ENCODE measurements at places on chromosomes 4 and X.

DNA sequence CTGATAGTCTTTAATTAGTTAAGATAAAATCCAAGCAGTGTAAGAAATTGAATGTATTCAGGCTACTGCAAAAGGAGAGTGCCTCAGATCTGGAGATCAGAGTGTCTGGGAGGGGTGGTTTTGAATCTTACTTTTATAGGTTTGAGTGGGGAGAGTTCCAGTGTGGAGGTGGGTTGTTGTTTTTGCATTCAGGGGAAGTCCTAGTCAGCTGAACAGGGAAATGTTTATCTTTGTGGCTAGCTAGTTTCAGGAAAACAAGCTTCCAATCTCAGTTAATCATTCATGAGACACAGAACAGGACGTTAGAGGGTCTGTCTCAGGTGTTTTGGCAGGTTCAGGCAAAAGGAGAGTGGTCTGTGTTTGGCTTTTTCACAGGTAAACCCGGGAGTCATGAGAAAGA lies 26.0 kb downstream of the ZNF81 start:
- no peak for DNase-seq

DNA sequence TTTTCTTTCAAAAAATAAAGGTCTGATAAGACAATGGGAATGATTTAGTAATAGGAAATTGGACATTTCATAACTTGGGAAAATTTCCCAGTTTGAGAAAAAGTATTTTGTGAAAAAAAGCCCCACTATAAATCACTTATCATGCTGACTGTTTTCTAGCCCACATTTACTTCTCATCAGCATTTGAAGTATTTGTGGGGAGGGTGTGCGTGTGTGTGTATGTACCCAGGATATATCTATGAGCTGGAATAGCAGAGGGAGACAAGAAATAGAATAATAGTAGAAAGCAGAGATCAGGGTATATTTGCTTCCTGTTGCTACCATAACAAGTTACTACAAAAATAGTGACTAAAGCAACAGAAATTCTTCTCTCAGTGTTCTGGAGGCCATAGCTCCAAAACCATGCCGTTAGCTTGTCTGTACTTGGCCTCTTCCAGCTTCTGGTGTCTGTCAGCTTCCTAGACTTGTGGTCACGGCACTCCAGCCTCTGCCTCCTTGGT lies 139.8 kb downstream of the PTTG2 start:
- DNase-seq, result no peak

DNA sequence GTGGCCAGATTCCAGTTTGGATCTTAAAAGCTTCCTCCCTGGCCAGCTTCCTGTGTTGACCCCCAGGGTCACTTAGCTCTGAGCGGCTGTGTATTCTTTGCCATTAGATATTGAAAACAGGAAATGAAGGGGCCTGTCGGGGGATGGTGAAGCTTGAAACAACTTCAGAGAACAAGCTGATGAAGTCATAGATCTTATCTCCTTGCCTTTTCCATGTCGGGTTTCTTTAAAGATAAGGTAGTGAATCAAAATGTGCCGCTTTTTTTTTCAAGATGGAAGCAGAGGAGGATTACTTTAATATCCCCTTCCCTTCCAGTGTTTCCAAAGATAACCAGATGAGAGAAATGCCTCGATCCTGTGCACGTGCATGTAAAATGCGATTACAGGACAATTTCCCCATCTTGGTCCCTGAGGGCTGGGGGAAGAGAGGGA lies 508.5 kb downstream of the MID1IP1 start:
- peak; percentile 42 for DNase-seq

- no peak for DNase-seq
Measured at GRCh38 chr4:82948647-82949204, 48.2 kb downstream of the THAP9 start.

DNA sequence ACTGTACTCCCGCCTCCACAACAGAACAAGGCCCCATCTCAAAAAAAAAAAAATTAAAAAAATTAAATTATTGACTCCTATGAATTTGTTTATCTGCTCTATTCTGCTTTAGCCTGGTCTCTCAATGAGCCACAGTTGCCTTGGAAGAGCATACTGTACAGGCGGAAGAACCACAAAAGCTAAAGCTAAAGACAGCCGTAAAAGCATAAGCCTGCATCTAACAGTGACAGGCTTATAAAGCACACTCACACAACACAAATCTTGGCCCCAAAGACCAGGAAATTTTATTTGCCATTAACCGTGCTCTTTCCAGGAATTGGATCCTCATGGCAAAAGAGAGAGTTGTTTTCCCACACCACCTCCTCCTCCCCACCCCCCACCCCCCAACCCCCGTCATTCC lies 53.5 kb upstream of the KLF3 start:
- no peak for DNase-seq

GRCh38 chr4:51895158-51895557 lies 52.2 kb downstream of the DCUN1D4 start:
- DNase-seq, result no peak

DNA sequence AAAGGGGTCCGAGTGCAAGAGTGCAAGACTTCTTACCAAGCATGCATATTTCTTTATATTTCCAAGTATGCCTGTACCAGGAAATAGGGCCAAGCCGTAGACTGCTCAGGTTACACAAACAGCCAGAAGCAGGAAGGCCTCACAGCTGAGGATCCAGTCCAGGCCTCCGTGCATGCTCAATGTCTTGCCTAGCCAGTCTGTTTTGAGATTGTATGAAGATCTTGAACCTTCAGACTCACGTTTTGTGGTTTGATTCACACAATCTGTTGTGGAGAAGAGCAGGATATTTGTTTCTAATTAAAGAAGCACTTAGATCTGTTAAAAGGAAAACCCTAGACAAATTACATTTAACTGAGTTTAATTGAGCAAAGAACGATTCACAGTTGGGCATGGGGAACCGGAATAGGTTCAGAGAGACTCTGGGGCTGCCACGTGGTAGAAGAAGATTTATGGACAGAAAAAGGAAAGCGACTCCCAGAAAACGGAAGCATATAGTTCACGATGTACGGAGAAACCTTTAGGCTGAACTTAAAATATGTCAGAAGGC lies 1.2 kb downstream of the MGST2 start:
- DNase-seq, result no peak

DNA sequence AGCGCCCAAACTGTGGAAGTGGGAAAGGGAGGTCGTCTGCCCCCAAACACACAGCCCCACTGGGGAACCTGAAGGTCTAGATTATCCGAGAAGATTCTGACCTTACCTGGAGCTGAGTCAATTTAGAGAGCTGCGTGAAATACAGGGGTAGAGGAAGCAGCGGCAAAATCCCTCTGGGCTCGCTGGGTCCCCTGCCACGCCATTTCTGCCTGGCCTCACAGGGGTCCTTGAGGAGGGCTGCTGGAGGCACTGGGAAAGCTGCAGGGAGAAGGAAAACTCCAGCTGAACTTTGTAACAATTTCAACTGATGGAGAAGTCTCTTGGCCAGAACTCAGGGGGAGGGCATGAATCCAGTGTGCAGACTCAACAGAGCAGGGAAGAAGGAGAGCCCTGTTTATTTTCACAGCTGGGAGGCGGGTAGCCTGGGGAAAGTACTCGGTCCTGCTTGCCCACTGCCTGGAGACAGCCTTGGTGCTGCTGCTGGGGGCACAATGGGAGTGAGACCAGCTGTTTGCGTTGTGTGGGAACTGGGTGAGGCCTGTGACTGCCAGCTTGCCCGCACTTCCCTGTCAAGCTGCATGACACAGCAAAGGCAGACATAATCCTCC lies 93.2 kb upstream of the MAPK10 start:
- DNase-seq, result no peak

- DNase-seq, result no peak
Measured at GRCh38 chr4:80266253-80266901, at the start of gene FGF5. FGF5 (plus strand) TSS chr4:80266664; CDS start chr4:80266825, 161 bp downstream.

- no peak for DNase-seq
Measured at GRCh38 chr4:112881842-112882241, 167.6 kb upstream of the ANK2 start.

- DNase-seq, result no peak
Measured at GRCh38 chr4:155529272-155529671, 137.4 kb upstream of the GUCY1A1 start.

DNA sequence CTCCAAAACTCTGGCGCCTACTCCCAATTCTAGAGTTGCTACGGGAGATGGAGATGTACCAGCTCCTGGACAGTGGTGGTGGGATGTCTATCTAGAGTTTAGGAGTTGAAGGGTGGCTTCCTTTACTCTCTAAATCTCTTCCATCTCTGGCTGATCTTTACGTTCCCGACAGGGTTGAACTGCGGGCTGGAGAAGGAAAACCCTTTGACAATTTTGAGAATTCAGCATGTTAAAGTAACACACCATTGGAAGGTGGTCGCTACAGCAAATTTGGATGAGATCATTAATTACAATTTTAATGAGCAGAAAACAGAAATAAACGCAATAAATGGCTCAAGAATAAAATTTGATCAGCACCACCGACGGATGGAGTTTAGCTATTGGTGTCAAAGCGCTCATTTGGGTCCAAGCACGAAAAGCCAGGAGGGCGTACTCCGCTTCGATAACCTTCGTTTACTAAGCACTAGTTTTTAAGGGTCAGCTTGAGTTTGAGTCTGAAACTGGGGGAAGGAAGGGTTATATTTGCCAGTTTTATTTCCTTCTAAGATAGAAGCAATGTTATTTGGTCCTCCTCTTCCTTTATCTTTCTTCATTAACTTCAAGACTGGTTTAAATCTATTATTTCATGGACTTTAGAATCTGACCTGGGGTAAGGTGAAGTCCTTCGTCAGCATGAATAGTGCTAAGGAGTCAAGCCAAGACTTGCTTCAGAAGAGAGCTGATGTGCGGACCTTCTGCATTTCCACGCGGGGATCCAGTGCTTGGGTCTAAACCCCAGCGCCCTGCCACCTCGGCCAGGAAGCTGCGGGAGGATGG lies 1.5 kb upstream of the NKX6-1 start:
- DNase-seq, result no peak

DNA sequence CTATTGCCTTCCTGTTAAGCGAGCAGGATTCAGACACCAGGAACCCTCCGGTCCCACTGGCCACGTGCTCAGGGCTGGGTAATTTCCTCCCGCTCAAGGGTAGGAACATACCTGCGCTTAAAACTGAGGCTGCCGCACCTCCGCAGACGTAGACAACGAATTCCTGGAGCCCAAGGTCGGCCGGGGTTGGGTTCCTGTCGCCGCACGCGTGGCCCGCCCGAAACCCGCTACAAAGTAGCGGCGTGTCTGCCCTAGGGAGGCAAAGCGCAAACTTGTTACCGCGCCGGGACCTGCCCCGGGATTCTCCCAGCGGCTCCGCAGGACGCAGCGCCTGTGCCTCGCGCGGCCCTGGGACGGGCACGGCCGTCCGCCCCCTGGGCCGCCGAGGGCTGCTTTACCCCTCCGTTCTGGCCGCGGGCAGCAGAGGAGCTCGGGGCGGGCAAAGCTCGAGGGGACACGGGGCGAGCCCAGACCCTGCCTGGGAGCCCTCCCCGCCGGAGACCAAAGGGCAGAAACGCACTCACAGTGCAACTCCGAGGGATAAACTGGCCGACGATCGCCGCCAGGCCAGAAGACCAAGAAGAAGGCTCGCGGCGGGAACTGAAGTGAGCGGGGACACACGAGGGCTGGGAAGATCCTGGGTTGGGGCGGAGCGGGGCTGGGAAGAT lies at the start of gene ERVMER34-1:
Gene ERVMER34-1 (minus strand): TSS at position 607 of the 668 bp plus-strand sequence. CDS start 5,905 bp downstream, outside the sequence.
- DNase-seq, result peak; percentile 4

DNA sequence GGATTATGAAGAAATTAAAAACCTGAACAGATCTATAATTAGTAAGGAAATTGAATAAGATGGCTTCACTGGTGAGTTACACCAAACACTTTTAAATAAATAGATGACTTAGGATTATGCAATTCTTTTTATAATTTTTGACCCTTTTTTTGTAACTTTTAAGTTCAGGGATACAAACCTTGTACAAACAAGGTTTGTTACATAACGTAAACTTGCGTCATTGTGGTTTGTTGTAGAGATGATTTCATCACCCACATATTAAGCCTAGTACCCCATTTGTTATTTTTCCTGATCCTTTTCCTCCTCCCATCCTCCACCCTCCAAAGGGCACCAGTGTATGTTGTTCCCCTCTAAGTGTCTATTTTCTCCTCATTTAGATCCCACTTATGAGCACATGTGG lies 75.7 kb downstream of the CPEB2 start:
- no peak for DNase-seq

DNA sequence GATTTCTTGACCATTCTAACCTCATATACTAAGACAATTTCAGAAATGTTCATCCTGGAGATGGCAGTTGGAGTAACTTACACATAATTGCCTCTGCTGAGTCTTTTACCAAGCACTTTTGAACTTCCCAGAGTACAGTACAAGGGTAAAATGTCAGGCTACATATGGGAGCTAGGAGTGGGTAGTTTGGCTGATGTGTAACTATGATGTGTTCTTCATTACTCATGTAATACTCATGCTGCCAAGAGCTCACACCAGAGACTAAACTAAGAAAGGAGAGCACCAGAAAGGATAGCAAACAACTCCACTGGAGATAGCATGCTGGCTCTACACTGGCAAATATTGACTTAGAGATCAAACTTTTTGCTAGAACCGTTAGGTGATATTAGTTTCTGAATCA lies 194.0 kb downstream of the PDGFRA start:
- DNase-seq, result no peak

GRCh38 chrX:2819345-2820135 lies 9.2 kb upstream of the GYG2 start:
- no peak for DNase-seq

- DNase-seq, result no peak
Measured at GRCh38 chr4:170089668-170090351, at the start of gene AADAT. AADAT (minus strand) TSS chr4:170089956; CDS start chr4:170089690, 266 bp downstream.

DNA sequence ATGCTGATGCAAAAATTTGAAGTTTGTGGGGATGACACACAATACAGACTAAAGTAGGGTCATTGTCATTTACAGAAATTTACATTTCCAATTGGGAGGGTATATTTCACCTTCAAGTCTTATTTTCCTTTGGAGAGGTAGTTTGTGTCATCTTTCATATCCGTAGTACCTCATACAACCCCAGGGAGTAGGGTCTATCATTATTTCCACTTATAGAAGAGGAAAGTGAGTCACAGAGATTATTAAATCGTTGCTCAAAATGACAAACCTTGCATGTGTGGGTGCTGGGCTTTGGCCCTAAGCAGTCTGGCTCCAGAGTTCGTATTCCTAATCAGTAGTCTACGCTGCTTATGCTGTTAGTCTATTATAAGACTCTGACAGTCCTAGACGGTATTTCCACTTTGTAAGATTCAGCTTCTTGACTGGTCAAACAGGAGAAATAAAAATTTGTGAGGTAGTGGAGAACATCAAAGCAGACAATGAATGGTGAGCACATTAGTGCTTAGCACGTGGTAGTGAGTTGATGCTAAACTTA lies 516.5 kb downstream of the PCDH7 start:
- DNase-seq, result no peak

DNA sequence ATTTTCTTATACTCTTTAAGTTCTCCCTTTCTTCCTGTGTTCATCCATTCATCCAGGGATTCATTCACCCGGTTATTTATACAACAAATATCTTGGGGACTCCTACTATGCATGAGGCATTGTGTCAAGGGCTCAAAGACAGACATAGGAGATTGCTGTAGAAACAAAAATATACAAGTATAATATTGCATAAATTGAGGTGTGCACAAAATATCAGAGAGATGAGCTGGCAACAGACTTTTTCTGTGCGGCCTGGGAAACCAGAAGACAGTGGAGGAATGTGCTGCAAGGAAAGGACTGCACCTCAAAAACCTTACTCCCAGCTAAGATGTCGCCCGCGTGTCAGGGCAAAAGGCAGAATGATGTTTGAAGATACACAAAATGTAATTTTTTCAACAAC lies 9.6 kb downstream of the OTOP1 start:
- no peak for DNase-seq

All from stimulated activated CD4-positive, alpha-beta T cell treated with anti-CD3 and anti-CD28 coated beads, Interleukin-1b, Interleukin-23, amount 100 ng/mL, for 4 hours (primary cell).